ENCODE measurements at places on chromosomes 2 and 18.

DNA sequence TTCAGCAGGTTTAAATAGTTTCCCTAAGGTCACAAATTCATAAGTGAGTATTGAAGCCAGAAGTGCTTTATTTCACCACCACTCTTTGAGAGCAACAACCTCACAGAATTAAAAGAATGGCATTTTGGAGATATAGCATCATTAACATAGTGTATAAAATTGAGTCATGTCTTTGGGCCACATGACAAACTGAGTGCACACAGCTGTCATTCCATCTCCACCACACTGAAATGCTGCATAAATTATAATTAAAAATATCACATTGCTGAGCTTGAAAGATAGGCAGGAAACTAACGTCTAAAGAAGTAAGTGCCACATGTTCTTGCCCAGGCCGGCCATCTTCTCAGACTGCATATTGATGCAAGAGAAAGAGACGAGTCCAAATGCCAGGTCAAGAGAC, 897.9 kb upstream of the CNTNAP5 start:
- no peak for DNase-seq

DNA sequence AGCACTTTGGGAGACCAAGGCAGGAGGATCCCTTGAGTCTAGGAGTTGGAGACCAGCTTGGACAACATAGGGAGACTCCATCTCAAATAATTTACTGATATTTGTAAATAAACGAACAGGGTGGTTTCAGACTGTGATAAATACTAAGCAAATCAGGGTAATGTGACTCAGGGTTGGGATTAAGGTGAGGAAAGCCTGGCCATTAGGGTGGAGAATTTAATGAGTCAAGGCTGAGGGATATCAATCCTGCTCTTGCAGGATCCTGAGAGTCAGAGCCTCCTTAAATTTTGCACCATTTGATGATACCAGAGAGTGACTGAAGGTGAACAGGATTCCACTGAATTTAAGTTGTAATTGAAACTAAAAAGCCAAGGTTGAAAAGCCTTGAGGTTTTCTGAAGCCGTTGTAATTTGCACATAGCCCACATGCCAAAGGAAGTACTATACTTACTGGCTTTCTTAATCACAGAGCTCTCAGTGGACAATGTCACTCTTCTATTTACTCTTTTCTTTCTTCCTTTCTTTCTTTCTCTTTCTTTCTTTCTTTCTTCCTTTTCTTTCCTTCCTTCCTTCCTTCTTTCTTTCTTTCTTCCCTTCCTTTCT, 28.6 kb upstream of the AP1S3 start:
- no peak for DNase-seq

DNA sequence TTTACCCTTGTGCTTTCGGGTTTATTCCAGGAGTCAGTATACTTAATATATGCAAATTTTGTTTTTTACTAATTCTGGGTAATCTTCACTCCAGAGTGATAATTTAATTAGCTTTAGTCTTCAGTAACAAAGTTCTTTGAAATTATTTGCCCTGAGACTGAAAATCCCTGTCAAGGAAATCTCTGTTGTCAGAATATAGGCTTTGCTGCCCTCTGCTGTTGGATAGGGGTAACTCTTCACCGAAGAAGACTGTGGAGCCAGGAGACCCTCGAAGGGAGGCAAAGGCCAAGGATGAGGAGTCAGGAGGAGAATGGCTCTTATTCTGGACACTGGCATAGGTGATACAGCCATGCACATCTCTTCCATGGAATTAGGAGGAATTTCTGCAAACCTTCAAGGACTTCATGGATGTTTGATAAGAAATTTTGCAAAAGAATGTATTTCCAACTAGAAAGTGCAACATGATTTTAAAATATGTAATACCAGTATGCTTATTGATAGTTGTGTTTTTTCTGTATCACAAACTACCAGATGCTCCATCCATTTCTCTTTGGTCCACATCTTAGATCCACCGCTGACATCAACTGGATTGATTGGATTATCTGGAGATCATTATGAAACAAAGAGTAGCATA, 182.3 kb downstream of the RDH14 start:
- DNase-seq, result no peak

- no peak for DNase-seq
These were observed 75.8 kb downstream of the RDH14 start for GRCh38 chr2:18484625-18485024.

DNA sequence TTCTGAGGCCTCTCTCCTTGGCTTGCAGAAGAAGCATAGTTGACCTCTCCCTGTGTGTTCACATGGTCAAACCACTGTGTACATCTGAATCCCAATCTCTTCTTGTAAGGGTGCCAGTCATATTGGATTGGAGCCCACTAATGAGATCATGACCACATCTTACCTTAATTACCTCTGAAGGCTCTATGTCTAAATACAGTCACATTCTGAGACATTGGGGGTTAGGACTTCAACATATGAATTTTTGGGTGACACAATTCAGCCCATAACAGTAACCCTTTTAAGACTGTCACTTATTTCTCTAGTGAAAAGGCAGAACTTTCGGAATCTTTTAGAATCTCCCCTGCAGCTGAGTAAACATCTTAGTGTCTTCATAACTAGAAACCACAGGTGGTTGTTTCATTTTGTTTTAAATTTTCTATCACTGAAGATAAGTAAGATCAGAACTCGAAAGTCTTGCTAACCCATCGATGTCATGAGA, 33.3 kb downstream of the BMP10 start:
- no peak for DNase-seq

- DNase-seq, result no peak
These were observed 78.1 kb upstream of the FAM110C start for GRCh38 chr2:124241-124880.

DNA sequence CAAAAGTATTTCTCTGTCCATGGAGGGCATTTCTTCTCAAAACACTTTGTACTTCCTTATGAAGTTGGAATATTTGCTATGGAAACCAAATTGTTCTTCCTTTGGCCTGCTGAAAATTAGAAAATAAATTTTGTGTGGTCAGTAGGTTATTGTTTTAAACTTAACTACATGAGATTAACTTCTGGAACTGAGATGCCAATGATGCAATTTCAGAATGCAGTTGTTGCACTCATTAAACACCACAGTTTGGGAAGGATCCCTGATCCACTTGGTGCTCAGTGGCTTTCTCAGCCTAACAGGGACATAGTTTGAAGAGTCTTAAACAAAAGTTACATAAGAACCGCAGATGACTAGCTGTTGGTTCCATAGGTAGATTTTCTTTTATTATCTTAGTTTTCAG, 23.3 kb upstream of the IL1R1 start:
- no peak for DNase-seq

GRCh38 chr2:44342854-44343253, 18.4 kb downstream of the PREPL start:
- DNase-seq, result no peak

- no peak for DNase-seq
These were observed 200.5 kb downstream of the ACKR3 start for GRCh38 chr2:236769981-236770671.

DNA sequence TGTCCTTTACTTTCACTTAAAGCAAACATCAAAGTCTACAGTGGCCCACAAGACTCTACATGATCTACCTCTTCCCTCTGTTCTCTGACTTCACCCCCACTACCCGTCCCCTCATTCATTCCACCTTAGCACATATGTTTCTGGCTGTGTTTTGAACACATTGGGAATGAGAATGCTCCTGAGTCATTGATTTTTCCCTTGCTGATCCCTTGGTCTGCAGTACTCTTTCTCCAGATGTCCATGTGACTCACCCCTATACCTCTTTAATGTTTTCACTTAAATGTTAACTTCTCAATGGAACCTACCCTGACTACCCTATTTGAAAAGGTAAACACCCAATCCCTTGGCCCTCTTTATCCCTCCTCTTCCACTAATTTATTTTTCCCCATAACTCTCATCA, 30.7 kb upstream of the FRZB start:
- DNase-seq, result no peak

- DNase-seq, result peak; percentile 24
These were observed 56.2 kb upstream of the ATP8B1 start for GRCh38 chr18:57859314-57859713.

DNA sequence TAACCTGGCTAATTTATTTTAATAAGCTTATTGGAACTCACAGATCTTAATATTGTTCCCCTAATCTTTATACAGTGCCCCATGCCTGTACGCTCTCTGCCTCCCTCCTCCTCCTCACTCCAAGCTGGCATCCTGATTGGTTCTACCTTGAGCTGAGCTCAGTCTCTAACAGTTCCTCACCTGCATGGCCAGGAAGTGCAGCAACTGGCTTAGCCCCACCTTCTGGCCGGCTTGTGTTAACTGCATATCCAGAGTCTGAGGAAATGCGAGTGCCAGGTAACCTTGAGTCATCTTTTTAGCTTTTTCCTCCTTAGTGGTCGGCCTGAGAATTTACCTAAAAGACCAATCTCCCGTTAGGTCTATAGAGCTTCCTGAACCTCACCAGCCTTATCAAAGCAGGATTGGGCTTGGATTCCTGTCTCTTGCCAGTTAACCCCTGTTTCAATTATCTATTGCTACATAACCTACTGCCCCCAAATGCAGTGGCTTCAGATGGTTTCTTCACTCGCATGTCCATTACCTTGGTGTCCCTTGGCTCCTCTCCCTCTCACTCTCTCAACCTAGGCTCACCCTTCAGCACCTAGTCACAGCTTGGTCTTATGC, 89.5 kb upstream of the STK39 start:
- DNase-seq, result no peak

DNA sequence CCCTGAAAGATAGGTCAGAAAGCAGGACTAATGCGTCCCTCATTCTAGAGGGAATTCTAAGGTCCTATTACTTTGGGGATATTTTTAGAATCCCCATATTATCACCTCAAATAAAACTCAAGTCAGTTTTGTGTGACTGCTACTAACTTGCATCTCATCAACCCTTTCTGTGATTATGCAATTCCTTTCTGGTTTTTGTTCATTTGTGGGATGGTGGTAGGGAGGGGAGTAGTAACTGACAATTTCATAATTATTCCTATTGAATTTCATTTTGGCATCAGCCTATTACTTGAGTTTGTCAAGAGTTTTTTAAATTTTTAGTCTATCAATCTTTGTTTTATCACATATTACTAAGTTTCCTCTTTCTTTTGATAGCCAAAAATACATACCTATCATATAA, 28.4 kb upstream of the TANK start:
- no peak for DNase-seq

- no peak for DNase-seq
These were observed 61.8 kb upstream of the SLC66A3 start for GRCh38 chr2:11093467-11093866.

GRCh38 chr2:233789554-233789953, 11.4 kb downstream of the MROH2A start:
- DNase-seq, result no peak

DNA sequence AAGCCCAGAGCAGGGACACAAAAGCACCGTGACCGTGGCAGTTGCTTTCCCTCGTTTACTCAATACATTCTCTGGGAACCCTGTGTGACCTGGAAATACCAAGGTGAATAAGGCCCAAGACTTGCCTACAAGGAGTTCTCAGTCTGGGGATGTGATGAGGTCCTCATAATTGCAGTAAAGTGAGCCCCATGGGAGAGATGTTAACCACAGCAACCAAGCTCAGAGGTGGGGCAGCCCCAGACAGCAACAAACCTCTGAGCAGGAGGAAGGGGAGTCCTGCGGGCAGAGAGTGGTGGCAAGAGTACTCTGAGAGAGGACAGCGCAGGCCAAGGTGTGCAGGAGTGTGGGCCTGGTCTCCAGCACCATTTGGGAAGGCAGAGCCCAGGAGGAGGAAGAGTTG, 91.6 kb downstream of the TTC32 start:
- DNase-seq, result no peak

GRCh38 chr18:29449424-29449823, 1272.5 kb upstream of the CDH2 start:
- no peak for DNase-seq

Data from T-helper 2 cell (primary cell).